ENCODE measurements at places on chromosomes 7 and 10.

GRCh38 chr10:104028146-104028545 lies 57.5 kb downstream of the COL17A1 start:
- no peak for DNase-seq
- no peaks in the 10 kb centered on the region for H3K4me1 ChIP-seq
- no peaks in the 10 kb centered on the region for H3K27me3 ChIP-seq
- H3K4me3 ChIP-seq: no peak overlapping the region
- no peaks in the 10 kb centered on the region for H3K36me3 ChIP-seq
- H3K27ac ChIP-seq: no peak overlapping the region

- DNase-seq: no peak
- H3K27ac ChIP-seq: no peak overlapping the region
- H3K27me3 ChIP-seq: 0 out of 2 replicates have a peak, but pooled peaks cover 3% of the 10 kb centered on the region
- H3K4me1 ChIP-seq: peaks cover 23% of the 10 kb centered on the region
Measured at GRCh38 chr10:77279207-77279606, 358.4 kb downstream of the KCNMA1 start.

GRCh38 chr7:81331061-81332018 lies 412.5 kb upstream of the SEMA3C start:
- no peaks in the 10 kb centered on the region for H3K36me3 ChIP-seq
- no peak for DNase-seq
- no peak overlapping the region for H3K4me3 ChIP-seq

DNA sequence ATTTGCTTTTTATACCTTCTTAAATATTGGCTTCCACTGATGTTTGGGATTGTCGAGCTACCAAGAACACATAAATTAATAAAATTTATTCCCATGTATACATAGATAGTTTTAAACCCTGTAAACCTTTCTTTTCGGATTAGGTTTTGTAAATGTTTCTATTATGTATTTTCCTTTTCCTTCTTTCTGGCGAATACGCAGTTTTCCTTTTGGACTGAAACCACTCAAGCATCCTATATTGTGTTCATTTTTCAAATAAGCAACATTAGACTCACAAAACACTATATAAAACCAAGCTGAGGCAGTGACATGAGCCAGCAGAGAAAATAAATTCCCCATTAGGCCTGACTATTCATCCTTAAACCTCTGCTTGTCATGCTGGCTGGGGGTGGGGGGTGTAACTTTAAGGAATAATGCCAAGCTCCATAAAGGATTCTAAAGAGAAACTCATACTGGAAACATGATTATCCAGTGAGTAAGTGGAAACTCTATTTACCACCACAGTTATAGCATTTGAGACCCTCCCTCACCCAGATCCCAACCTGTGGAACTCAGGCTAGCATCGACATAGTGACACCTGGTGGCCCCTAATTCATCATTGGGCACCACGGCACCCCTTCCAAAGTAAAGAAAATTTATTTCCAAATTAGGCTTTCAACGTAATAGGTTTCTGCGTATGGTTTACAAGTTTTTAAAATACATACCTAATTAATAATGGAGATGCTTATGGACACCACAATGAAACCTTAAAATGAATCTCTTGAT lies 86.5 kb upstream of the CELF2 start:
- H3K27ac ChIP-seq: no peak overlapping the region
- no peak overlapping the region for H3K4me3 ChIP-seq
- H3K27me3 ChIP-seq: no peaks in the 10 kb centered on the region
- H3K4me1 ChIP-seq: no peaks in the 10 kb centered on the region
- no peak for DNase-seq

DNA sequence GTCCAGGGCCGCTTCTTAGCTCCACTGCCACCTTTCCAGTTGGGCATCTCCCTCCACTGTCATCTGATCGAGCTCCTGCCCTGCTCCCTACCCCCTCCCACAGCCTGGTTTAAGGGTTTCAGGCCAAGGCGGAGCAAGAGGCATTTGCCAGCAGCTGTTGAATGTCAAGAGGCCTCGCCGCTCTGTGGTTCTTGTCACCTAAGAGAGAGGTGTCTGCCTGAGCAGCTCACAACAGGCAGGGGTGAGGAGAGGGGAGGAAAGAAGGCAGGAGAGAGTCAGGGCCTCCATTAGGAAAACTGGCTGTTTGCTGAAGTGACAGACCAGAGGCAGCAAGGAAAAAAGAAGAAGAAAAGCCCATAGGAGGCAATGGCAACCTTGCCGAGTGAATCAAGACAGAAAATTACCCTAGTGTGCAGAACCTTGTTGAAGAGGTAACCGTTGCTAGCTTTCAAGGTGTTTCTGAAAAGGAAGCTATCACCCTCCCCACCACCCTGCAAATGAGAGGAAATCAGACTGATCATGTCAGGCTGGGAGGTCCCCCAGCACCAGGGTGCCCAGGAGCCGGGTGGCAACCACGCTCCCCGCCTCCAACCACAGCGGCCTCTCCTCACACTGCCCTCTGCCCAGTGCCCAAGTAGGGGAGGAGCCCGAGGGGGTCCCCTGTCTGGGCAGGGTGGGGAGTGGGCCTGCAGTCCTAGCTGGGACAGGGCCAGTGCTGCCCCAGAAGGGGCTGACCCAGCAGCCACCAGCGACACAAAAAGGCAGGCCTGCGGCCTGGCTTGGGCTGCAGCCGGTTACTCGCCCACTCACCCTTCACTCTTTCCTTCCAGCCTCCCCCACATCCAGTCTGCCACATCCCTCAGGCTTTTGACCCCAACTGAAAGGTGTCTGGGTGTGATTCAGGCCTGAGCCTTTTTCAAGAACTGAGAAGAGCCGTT lies 7.1 kb downstream of the GATA3 start:
- H3K4me1 ChIP-seq: no peaks in the 10 kb centered on the region
- no peaks in the 10 kb centered on the region for H3K27me3 ChIP-seq
- H3K27ac ChIP-seq: no peak overlapping the region
- no peak overlapping the region for H3K4me3 ChIP-seq
- H3K36me3 ChIP-seq: no peaks in the 10 kb centered on the region

DNA sequence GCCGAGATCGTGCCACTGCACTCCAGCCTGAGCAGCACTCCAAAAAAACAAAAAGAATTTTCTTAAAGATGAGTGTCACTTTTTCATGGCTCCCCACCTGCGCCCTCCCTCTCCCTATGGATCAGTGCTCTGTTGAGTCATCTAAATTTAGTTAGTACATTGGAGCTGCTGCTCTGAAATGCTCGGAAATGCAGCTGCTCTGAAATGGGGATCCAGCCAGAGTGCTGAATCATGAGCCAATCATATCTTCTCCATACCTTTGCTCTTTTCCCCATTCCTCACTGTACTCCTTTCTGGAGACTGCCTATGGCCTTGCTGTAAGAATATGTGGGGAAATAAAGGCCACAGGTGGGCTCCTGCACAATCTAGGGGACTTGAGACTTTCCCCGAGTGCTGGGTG lies 188.8 kb downstream of the ZNF438 start:
- H3K4me1 ChIP-seq: no peaks in the 10 kb centered on the region
- H3K36me3 ChIP-seq: no peaks in the 10 kb centered on the region
- H3K4me3 ChIP-seq: no peak overlapping the region
- no peak for DNase-seq
- no peaks in the 10 kb centered on the region for H3K27me3 ChIP-seq
- no peak overlapping the region for H3K27ac ChIP-seq

- H3K4me3 ChIP-seq: no peak overlapping the region
- no peak overlapping the region for H3K27ac ChIP-seq
- DNase-seq: no peak
- H3K36me3 ChIP-seq: no peaks in the 10 kb centered on the region
- H3K4me1 ChIP-seq: no peaks in the 10 kb centered on the region
Measured at GRCh38 chr10:86785037-86785436, 28.6 kb downstream of the BMPR1A start.

Measured in MM.1S (cell line).